Stimulated activated CD8-positive, alpha-beta memory T cell treated with anti-CD3 and anti-CD28 coated beads, Interleukin-7, amount 100 ng/mL, for 48 hours (primary cell): ENCODE measurements at places on chromosomes 12 and 14.
A peak's percentile ranks its signal among the peaks of the same experiment; 100 is the strongest.

- DNase-seq, result peak; percentile 35
These were observed 15.3 kb upstream of the ADSS1 start for GRCh38 chr14:104708606-104709268.

- DNase-seq, result no peak
These were observed 105.6 kb downstream of the LLPH start for GRCh38 chr12:66024949-66025348.

DNA sequence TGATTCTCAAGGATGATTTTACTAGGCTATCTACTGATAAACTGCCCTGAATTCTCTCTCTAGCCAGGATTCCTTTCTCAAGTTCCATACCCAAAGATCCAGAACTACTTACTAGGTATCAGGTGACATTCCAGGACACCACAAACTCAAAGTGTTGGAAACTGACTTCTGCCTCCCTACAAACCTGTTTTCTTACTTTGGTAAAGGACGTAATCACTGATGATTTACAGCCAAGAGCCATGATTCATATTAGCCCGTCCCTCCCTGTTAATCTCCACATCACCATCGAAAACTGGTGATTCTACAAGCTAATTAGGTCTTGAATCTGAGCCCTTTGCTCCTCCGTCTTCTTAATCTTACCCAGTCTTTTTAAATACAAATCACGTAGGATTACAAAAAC lies 1.0 kb upstream of the ATG14 start:
- no peak for DNase-seq

GRCh38 chr14:62745496-62745895 lies 299.8 kb downstream of the KCNH5 start:
- DNase-seq, result no peak

- no peak for DNase-seq
These were observed 163.6 kb upstream of the DYRK2 start for GRCh38 chr12:67484791-67485480.

DNA sequence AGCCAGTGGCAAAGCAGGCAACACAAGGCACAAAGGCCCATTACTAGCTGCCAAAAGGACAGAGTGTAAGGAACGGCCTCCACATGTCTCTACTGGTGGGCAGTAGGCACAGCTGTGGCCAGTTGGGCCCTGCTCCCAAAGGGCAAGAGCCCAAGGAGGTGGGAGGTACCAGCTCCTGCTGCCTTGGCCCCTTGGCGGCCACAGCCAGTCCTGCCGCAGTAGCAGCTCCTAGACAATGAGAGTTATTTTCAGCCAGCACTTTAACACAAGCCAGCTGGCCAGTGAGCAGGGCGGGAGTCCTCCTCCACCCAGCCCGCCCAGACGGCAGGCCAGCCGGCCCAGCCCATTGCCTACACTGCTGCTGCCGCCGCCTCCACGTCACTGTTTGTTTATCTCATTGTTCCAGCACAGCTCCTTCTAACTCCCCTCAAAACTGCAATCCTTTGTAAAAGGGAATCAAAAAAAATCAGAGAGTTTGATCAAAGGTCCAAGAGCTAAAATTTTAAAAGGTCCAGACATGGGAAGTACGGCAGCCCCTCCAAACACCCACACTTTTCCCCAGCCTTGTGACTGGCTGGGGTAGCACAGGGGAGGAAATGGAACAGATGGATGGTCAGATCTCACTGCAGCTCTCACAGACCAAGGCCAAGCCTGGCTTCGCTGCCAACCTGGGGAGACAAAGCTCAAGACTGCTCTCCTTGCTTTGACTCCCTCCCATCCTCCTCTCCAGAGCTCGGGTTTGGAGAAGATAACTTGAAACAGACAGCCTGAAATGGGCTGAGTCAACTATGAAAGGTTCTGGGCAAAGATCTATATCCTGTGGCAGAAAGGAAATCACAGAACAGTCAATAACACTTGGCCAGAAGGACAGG lies 33.5 kb downstream of the FMNL3 start:
- no peak for DNase-seq

- no peak for DNase-seq
These were observed 210.1 kb downstream of the RGS6 start for GRCh38 chr14:72142328-72142727.

DNA sequence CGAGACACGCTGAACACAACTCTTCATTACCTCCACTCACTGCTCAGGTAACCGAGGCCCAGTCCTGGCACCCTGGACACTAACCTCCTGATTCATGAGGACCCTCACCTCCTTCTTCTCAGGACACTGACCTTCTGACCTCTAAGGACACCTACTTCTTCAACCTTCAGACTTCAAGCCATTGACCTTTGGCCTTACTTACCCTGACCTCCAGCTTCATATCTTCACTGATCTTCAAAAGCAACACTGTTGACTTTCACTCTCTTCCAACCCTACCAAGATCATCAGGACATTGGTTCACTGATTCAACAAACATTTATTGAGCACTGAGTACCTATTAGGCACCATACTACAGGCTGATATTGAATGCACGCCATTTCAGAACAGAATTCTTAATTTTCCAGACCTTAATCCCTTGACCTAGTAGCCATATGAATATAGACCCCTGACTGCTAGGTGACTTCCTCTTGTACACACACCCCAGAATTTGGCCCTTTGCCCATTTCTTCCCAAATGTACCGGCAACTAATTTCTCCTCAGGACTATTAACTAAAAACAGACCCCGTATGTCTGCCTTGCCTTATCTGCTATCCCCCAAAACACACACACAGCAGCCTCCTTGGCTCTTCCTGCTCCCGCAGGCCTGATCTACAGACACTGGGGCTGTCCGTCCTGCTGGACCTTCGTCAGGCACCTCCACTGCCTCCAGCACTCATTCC lies 5.8 kb downstream of the ARHGEF40 start:
- no peak for DNase-seq
